ENCODE measurements at places on chromosomes 2 and 18.

DNA sequence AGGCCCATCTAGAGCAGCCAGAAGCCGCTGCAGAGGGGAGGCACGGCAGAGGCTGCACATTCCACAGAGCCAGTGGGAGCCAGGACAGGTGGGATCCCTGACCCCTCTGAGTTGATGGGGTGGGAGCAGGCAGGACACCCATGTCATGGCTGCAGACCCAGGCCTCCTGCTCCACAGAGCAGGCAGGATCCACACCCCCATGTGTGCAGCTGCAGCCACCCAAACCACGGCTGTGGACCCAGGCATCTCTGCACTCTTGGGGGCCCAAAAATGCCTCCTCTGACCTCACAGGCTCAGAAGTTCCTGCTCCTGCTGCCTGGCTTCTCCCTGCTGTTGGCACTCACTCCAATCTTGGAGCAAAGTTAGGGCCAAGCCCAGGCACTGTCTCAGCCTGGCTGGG, 112.3 kb upstream of the TMEM18 start:
- DNase-seq = no peak

- DNase-seq = no peak
These were observed 31.6 kb upstream of the AFF3 start for GRCh38 chr2:100174026-100174431.

DNA sequence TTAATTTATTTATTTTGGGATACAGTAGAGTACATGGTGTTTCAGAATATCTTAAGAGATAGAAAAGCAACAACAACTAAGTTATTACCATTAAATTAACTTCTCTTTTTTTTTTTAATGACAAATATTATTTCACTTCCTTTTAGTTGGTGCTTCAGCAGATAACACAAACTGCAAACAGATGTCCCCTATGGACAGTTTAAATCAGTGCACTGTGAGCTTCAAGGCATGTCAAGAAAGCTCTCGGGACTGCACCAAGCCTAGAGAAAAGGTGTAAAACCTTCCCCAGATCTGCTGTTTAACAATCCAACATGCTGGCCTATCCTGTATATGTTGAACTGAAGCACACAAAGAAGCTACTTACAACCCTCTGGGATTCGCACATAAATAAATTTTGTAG, 122.7 kb downstream of the TCF4 start:
- no peak for DNase-seq

DNA sequence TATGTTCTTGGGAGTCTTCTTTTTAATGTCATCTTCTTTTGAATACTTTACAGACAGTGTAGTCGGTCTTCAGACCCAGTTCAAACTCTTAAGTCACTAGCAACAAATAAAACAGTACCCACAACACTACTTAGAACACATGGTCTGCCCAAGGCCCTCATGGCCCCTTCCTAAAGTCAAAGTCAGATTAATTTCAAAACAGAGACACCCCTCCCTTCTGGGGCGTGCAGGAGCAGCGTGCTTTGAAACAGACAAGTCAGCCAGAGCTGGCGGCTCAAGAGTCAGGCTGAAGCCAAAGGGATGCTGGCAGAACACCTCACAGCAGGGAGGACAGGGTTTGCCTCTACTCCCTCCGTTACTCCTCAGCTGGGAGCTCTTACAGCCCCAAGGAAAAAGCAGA, 77.5 kb downstream of the TFCP2L1 start:
- no peak for DNase-seq

GRCh38 chr18:61825386-61825785, 67.4 kb downstream of the RNF152 start:
- DNase-seq = no peak

DNA sequence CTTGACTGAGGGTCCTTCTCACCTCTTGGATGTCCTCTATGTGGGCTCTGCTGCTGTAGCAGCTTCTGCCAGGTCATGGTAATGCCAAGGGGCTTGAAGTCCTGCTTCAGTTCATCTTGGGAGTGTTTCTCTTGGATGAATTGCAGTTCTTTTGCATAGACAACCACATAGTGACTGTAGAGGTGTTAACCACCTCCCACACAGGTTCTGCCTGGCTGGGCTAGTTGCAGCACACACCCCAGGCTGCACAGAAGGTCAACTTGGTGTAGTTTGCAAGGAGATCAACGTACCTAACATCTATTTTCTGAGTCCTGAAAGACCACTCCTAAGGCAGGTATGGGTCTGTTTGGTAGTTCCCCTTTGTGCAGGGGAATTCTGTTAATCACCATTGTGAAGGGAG, 108.1 kb downstream of the ADCYAP1 start:
- no peak for DNase-seq

GRCh38 chr2:170845343-170845742, 28.7 kb downstream of the GAD1 start:
- DNase-seq = no peak

DNA sequence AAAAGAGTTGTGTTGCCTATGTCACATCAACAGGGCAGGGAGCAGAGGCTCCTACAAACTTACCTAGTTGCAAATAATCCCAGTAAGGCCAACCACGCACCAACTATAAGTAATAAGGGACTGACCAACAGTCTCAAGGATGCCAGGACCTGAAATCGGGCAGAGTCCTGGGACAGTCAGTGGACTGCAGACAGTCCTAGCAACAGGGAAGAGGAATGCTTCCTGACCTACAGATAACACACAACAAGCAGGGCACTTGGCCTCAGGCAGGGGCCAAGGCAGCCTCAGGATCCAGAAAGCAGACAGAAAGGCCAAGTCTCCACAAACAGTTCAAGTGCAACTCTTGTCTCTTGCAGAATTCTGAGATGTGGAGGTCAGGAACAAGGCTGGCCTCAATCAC, 56.2 kb downstream of the GALNT14 start:
- no peak for DNase-seq

- DNase-seq = no peak
These were observed 373.5 kb downstream of the DSEL start for GRCh38 chr18:67143028-67143427.

- DNase-seq = no peak
These were observed 126.9 kb upstream of the PIK3C3 start for GRCh38 chr18:41828137-41828536.

GRCh38 chr2:9750224-9751215, 92.8 kb upstream of the TAF1B start:
- no peak for DNase-seq

- DNase-seq = no peak
These were observed 248.7 kb upstream of the TNP1 start for GRCh38 chr2:217108575-217109027.

GRCh38 chr2:216787851-216788540, 71.9 kb downstream of the TNP1 start:
- DNase-seq = no peak

DNA sequence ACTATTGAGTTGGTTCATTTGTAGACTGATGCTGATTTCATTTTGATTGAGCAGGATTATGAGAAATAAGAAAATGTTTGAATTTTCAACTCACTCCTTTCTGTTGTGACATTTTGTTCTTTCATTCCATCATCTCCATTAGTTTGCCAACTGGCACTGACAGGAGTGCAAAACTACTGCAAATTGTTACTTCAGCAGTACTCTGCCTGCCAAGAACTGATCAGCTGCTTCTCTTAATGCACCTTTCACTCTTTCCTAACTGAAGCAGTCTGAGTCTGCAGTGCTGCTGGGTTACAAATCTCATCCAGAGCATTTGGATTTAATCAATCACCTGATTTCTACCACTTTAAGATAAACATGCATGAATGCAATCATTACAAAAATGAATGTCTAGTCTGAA, 70.9 kb downstream of the TMEFF2 start:
- DNase-seq = no peak

DNA sequence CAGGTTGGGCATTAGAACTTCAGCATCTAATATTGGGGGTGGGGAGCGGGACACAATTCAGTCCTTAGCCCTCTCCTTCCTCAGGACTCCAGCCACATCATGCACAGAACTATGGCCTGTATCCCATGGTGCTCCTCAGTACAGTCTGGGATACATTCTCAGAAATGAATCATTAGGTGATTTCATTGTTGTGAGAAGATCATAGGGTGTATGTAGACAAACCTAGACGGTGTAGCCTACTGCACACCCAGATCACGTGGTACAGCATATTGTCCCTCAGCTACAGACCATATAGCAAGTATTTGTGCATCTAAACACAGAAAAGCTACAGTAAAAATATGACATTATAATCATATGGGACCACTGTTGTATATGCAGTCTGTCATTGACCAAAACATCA, 23.2 kb upstream of the IMP4 start:
- no peak for DNase-seq

DNA sequence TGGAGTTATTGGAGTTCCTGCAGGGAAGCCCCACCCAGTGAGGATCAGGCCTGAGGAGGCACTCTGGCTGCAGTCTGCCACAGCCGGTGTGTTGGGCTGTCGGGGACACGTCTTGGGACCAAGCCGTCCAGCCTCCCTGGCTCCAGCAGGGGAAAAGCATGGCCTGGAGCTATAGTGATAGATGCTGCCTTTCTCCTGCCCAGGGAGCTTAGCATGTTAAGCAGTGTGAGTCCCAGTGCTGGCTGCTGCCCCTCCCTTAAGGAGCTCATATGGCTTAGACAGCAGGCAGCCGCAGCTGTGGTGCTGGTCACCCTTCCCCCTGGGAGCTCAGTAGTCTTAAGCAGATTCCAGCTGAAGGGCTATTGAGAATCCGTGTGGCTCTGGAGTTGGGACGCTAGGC, 78.9 kb downstream of the CERS6 start:
- DNase-seq = no peak

GRCh38 chr2:159200498-159200897, 86.0 kb downstream of the WDSUB1 start:
- DNase-seq = no peak

DNA sequence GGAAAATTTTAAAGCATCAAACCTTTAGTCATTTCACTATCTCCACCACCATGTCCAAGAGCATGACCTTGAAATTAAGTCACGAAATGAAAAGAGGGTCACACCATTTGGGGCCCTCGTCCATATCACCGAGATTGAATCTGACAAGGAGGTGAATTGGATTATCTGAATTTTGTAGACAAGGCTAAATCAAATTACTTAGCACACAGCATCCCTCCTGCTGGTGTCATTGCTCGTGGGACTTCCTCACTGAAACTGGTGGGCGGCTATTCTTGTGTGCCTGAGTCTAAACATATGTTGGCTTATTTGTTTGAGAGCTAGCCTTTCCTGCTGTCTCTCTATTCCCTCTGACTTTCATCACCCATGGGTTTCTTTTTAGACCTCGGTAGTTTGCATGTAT, 64.6 kb upstream of the CNGA3 start:
- DNase-seq = no peak

GRCh38 chr18:54358495-54359040, 862 bp downstream of the C18orf54 start:
- DNase-seq = no peak

DNA sequence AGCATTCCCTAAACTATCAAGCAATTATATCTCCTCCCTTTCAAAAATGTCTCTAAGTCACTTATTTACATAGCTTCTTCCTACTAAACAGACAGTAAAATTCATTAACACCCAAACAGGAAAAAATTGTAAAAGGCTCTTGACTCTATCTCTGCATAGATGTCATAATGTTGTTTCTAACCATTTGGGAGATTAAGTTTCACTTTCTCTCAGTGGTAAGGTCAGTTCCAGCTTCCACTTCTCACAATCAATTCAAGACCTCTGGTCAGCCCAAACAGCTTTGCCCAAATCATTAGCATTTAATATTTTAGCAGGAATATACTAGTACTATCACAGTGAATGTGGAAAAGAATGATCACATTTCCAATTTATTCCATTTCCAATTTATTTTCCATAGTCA, 374.3 kb upstream of the MC4R start:
- DNase-seq = no peak

DNA sequence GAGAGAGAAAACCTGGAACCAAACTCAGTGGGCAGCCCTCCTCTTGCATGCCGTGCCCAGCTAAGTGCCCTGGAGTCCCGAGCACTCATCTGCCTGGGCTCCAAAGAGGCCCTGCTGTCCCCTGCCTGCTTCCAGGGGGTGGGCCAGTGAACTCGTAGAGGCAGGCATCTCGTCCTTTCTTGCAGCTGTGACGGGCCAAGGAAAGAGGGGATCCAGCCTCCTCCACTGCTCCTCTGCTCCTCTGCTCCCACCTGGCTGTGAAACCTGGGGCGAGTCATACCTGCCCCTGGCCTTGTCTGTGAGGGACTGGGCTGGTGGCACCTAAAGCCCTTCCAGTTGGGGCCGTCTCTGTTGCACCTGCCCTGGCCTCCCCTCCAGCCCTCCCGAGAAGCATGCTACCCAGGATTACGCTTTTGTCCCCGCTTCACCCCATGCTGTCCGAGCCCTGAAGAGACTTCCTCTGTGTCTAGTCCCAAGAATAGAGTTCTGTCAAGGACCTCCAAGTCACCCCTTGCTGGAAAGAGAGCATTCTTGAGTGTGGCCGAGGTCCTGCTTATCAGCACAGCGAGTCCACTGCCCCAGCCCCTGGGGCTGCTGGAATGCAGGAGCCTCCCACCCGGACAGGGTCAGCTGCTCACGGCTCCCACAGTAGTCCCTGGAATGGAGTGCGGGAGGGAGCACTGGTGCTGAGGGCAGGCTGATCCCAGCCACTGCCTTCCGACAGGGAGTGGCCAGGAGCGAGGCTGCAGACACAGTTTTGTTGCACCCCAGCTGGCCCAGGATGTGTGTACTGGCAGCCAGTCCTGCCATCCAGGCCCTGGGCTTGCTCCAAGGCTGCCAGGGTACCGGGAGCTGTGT, 14.3 kb downstream of the KCNK3 start:
- no peak for DNase-seq

DNA sequence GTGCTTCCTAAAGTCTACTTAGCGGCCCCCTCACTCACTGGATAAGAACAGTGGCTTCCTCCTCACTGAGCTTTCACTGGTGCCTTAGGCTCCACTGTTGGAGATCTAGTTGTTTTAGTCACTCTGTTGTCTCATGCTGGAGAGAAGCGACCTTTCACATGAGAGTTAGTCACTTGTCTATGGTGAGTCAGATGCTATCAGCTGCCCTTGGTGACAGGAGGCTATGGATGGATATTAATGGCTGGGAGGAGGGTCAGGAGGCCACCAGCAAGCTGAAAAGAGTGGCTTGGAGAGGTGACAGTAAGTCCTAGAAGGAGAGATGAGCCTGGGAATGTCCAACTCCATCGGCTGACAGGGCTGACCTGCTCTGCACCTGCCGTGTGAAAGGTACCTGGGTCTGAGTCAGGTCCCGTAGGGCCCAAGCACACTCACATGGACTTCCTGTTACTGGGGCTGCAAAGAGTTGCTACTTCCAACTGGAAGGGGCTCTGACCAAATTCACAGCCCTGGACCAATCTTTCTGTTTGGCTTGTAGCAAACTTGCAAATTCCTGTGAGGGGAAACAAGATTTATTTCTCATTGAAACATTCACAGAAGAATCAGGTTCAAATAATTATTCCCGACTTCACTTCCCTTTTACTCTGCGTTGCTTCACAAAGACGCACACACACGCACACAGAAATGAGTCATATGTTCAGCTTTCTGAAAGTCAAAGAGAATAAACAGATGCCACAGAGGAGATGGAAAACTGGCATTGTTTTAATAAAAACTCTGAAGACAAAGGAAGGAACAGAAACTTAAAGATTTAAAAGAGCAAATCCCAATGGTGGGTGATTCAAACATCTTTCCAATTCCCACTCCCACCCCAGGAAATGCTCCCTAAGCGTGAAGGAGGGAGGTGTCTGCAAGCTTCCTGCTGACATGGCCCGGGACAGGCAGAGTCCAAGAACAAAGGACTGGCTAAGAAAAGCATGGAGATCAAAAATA, 203.5 kb upstream of the TWIST2 start:
- DNase-seq = no peak
